ENCODE measurements at places on chromosomes 11 and 22.

DNA sequence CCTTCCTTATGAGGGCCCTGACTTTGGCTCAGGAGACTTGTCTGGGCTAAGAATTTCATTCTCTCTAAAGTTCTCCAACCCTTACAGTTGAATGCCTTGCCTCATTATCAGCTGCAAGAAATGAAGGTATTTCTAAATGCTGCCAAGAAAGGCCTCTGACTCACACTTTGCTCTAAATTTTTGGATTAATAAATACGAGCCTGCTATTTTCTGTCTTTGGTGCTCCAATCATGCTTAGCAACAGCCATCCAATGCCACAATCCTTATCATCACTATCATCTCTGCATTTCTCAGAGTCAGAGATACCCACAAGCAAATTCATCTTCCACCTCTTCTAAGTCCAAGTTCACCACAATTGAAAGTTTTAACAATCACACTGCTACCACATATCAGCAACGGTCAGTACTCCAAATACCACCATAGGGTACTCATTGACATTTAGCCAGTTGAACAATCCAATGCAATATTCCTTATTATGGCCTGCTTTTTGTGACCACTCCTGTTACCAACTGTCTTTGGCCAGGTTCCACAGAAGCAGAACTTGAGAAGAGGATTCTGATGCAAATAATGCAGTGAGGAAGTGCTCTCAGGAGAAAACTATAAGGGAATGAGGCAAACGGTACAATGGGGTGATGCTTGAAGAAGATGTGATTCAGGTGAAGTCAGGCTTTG lies 5.7 kb downstream of the PATE2 start:
- DNase-seq, result no peak

DNA sequence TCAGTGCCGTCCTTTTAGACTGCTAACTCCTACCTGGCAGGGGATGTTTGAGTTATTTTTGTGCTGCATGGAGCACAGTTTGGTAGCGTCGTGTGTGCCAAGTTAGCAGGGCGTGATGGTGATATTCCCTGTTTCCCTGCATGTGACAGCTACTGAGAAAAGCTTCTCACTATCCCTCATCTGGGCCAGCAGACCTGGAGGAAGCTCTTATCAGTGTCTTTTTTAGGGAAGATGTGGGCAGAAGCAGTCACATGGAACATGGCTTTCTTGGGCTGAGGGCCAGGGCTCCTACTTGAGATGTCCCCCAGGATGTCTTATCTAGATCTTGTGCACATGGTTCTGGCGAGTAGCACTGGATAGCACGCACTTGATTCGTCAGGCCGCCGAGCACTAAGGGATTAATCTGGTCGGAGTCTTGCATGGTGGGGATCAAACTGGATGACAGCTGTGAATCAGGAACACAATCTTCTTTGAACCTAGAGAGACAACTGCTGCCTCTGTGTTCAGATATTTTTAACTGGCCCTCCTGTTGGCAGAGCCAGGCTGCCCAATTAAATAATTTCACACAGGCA lies 33.8 kb downstream of the TECTA start:
- no peak for DNase-seq

DNA sequence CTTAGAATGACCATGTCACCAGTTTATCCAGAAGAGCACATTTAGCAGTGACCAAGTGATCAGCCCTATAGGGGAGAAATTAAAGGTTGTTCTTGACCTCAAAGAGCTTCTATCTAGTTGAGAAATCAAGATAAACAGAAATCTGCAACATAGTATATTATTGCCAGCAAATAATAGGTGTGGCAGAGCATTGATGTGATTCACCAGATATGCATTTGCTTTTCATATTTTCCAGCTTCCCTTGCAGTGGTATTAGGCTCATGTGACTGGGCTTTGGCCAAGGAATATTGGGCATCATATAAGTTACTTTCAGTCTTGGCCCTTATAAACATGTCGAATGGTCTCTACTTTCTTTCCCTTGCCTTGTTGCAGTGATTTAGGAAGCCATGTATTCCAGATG lies 34.5 kb downstream of the COMMD9 start:
- no peak for DNase-seq

- no peak for DNase-seq
Observed at GRCh38 chr11:10697323-10697620, 3.7 kb upstream of the IRAG1 start.

- no peak for DNase-seq
Observed at GRCh38 chr11:72191961-72192381, at the start of gene FOLR1. Gene FOLR1 (plus strand): TSS chr11:72192140. CDS start chr11:72192174, 34 bp downstream.

Data from CD4-positive, alpha-beta T cell treated with Interleukin-12 subunit alpha and Interleukin-12 subunit beta, for 1 hour (primary cell).